ENCODE measurements at places on chromosomes 13 and 19. TPM values are rescaled to one million over a fixed set of nuclear protein-coding genes. Genes with fewer than 3 reads are reported as not detected.

ZNF17 gene
- total RNA-seq: 16.0 TPM

DBP gene
- 14.1 TPM for total RNA-seq

FUT2 gene
- total RNA-seq: not detected

SIGLEC5 gene
- not detected for total RNA-seq

RDH8 gene
- total RNA-seq: not detected

CEACAM3 gene
- not detected for total RNA-seq

FCER2 gene
- total RNA-seq: not detected

ZNF208 gene
- total RNA-seq: 0.33 TPM

SIGLEC12 gene
- total RNA-seq: not detected

AP1M2 gene
- total RNA-seq: not detected

ZNF728 gene
- 0.50 TPM for total RNA-seq

GRIK5 gene
- 0.66 TPM for total RNA-seq

TMEM38A gene
- total RNA-seq: 5.6 TPM

ZNF439 gene
- 6.9 TPM for total RNA-seq

INAFM1 gene
- 4.0 TPM for total RNA-seq

NFIX gene
- 204 TPM for total RNA-seq

CYP4F2 gene
- total RNA-seq: not detected

GRK1 gene
- total RNA-seq: 0.15 TPM

Data from smooth muscle cell of trachea (primary cell).